ENCODE measurements at places on chromosomes 5 and 9.

GRCh38 chr5:129135633-129136032 lies 41.1 kb downstream of the ISOC1 start:
- H3K4me1 ChIP-seq = no peaks in the 10 kb centered on the region
- no peak overlapping the region for H3K4me3 ChIP-seq
- no peaks in the 10 kb centered on the region for H3K36me3 ChIP-seq
- H3K27ac ChIP-seq = no peak overlapping the region
- DNase-seq = no peak

GRCh38 chr5:64682608-64683007 lies 7.7 kb upstream of the SHISAL2B start:
- no peaks in the 10 kb centered on the region for H3K4me1 ChIP-seq
- H3K27ac ChIP-seq = no peak overlapping the region
- H3K36me3 ChIP-seq = no peaks in the 10 kb centered on the region
- no peak overlapping the region for H3K4me3 ChIP-seq
- DNase-seq = no peak

- H3K4me3 ChIP-seq = no peak overlapping the region
- no peak overlapping the region for H3K27ac ChIP-seq
- H3K36me3 ChIP-seq = no peaks in the 10 kb centered on the region
- DNase-seq = no peak
These were observed 177.9 kb downstream of the CETN3 start for GRCh38 chr5:90231688-90232087.

GRCh38 chr9:126633881-126634558 lies 20.3 kb downstream of the LMX1B start:
- no peaks in the 10 kb centered on the region for H3K36me3 ChIP-seq
- H3K27me3 ChIP-seq = peaks cover 36% of the 10 kb centered on the region
- DNase-seq = no peak

- no peaks in the 10 kb centered on the region for H3K4me1 ChIP-seq
- no peak for DNase-seq
- no peaks in the 10 kb centered on the region for H3K27me3 ChIP-seq
- no peak overlapping the region for H3K4me3 ChIP-seq
- H3K36me3 ChIP-seq = no peaks in the 10 kb centered on the region
These were observed 202.3 kb upstream of the OR13F1 start for GRCh38 chr9:104301755-104302154.

GRCh38 chr5:131953969-131954368 lies 8.5 kb upstream of the MEIKIN start:
- H3K27me3 ChIP-seq = no peaks in the 10 kb centered on the region
- no peak overlapping the region for H3K4me3 ChIP-seq
- H3K4me1 ChIP-seq = no peaks in the 10 kb centered on the region
- peaks cover 27% of the 10 kb centered on the region for H3K36me3 ChIP-seq
- no peak overlapping the region for H3K27ac ChIP-seq
- no peak for DNase-seq

GRCh38 chr5:11854936-11855335 lies 49.3 kb downstream of the CTNND2 start:
- H3K27ac ChIP-seq = no peak overlapping the region
- H3K36me3 ChIP-seq = no peaks in the 10 kb centered on the region
- H3K27me3 ChIP-seq = no peaks in the 10 kb centered on the region
- H3K4me3 ChIP-seq = no peak overlapping the region
- no peak for DNase-seq

GRCh38 chr5:111211341-111211740 lies 12.8 kb upstream of the CAMK4 start:
- H3K4me1 ChIP-seq = peaks cover 3% of the 10 kb centered on the region
- H3K36me3 ChIP-seq = no peaks in the 10 kb centered on the region
- no peaks in the 10 kb centered on the region for H3K27me3 ChIP-seq
- H3K4me3 ChIP-seq = no peak overlapping the region
- H3K27ac ChIP-seq = no peak overlapping the region

DNA sequence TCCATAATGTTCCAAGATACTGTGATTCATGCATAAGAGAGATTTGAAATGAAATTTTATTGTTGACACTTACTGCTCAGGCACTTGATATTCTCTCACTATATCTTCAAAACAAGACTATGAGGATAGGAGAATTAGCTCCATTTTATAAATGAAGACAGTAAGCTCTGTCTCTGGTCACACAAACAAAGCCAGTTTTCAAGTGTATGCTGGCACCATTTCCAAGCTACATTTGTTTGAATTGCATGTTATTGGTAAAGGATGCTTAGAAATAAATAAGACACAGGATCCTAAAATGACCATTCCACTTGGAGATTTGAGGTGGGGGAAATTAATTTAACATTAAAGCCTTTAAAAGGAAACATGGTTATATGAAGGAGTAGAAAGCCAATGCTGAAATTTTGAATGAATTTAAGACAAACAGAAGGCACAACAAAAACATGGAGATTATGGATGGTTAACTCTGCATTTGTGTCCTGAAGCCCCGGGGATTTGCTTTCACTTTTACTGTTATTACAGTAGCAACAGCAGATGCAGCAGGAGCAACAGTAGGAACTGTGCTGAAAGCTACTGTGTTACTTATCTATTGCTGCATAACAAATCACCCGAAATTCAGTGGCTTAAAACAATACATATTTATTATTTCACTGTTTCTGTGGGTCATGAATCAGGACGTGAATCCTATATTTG lies 79.7 kb upstream of the ASTN2 start:
- H3K4me1 ChIP-seq = no peaks in the 10 kb centered on the region
- H3K36me3 ChIP-seq = no peaks in the 10 kb centered on the region
- H3K27me3 ChIP-seq = no peaks in the 10 kb centered on the region

DNA sequence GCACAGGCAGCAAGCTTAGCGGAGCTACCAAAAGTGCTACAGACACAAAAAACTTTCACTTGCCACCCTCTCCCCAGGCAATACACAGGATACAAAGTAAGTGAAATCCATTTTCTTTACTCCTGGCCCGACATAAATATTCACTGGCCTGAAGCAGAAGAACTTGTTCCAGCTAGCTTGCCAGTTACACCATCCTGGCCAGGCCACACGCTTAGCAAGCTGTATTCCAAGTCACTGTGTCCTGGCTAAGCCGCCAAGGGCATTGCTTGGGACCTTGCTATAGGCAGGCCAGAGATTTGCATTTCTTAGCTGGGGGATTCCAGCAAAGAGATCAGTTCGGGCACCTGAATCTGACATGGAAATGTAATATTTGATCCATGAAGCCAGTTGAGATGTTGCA lies 71.0 kb upstream of the SLC1A3 start:
- H3K36me3 ChIP-seq = no peaks in the 10 kb centered on the region
- no peaks in the 10 kb centered on the region for H3K4me1 ChIP-seq
- no peaks in the 10 kb centered on the region for H3K27me3 ChIP-seq
- no peak for DNase-seq
- no peak overlapping the region for H3K27ac ChIP-seq

DNA sequence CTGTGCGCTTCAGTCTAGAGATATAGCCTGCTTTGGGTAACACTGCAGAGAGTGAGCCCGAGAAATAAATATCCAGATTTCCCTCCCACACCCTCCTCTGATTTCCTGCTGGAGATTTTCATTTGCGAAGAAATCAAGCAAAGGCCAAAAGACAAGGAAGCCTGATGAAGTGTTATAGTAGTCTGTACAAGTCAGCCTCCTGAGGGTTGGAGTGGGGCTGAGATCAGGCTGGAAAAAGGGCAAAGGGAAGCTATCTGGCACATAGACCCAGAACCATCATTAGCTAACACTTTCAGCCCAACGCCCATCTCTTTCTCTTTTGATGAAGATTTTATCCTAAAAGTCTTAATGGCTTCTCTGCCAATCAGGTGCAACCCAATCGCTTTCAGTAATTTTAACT lies 154.6 kb upstream of the SLC44A1 start:
- H3K27me3 ChIP-seq = no peaks in the 10 kb centered on the region
- H3K4me3 ChIP-seq = no peak overlapping the region
- no peaks in the 10 kb centered on the region for H3K36me3 ChIP-seq
- no peaks in the 10 kb centered on the region for H3K4me1 ChIP-seq
- no peak overlapping the region for H3K27ac ChIP-seq

GRCh38 chr9:31243386-31243785 lies 1141.1 kb upstream of the ACO1 start:
- H3K27ac ChIP-seq = no peak overlapping the region
- no peak for DNase-seq
- no peaks in the 10 kb centered on the region for H3K36me3 ChIP-seq
- no peak overlapping the region for H3K4me3 ChIP-seq
- H3K27me3 ChIP-seq = no peaks in the 10 kb centered on the region
- H3K4me1 ChIP-seq = no peaks in the 10 kb centered on the region

DNA sequence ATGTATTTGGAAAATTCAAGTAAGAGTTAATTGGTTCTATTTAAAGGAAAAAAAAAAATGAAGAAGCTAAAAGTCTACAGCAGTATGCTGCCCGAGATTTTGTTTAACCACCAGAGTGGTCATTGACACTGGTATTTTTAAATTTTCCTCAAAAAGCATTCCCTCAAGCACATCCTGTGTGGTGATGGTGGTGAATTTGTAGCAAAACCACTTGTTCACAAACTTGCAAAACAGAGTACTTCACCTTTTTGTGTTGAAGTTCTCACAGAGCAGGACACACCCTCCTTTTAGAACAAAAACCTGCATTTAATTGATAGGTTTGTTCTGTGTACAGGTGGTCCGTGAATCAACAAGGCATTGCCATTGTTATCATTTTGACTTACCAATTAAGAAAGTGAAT lies 374.2 kb downstream of the EFNA5 start:
- H3K36me3 ChIP-seq = no peaks in the 10 kb centered on the region
- H3K27ac ChIP-seq = no peak overlapping the region
- H3K4me3 ChIP-seq = no peak overlapping the region
- no peak for DNase-seq

DNA sequence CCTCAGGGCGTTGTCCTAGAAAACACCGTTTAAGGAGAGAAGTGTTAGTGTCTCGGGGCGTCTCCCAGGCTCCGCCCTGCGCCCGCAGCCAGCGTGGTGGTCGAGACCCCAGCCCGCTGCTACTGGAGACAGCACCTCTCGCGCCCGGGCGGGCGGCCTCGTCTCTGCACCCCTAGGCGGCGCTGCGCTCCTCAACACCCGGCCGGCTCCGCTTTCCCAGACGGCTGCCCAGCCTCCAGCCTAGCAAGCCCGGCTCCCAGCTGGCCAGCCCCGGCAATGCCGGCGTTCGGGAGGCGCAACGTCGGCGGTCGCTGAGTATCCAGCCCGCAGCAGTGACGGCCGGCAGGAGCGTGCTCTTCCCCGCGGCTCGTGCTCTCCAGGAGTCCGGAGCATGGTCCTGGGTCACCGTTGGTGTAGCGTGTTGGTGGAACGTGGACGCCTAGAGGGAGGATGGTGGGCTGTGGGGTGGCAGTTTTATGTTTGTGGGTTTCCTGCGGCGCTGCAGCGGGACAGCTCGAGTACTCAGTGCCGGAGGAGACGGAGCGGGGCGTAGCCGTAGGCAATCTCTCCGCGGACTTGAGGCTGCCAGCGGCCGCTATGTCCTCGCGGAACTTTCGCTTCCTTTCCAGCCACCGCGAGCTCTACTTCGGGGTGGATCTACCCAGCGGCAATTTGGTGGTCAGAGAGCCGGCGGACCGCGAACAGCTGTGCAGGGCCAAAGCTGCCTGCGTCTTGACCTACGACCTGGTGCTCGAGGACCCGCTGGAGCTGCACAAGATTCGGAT lies 536 bp downstream of the PCDHAC1 start:
- peaks cover 45% of the 10 kb centered on the region for H3K27me3 ChIP-seq
- no peak for DNase-seq
- no peak overlapping the region for H3K27ac ChIP-seq
- H3K4me1 ChIP-seq = peaks cover 20% of the 10 kb centered on the region
- H3K4me3 ChIP-seq = peak overlapping the region; percentile 41
- H3K36me3 ChIP-seq = no peaks in the 10 kb centered on the region

- no peaks in the 10 kb centered on the region for H3K27me3 ChIP-seq
- H3K36me3 ChIP-seq = peaks cover 16% of the 10 kb centered on the region
- H3K4me3 ChIP-seq = no peak overlapping the region
- DNase-seq = no peak
- H3K27ac ChIP-seq = no peak overlapping the region
These were observed 2.6 kb downstream of the TEX10 start for GRCh38 chr9:100350188-100350587.

DNA sequence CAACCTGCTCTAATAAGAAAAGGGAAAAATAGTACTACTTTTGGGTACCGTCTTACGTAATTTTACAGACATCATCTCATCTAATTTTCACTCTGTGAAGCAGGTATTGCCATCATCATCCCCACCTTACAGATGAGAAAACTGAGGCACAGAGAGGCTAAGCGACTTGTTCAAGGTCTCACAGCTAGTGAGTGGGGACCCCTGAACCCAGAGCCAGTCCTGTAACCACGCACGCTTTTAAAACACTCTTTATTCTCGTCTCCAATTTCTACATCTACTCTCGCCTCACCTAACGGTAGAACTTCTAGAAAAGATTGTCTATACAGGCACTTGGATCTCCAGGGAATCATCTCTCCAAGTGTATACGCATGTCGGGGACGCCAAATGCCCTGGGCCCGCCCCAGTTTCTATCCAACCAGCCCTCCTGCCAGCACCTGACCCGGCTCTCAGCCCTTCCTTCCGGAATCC lies 1.5 kb upstream of the TRAF1 start:
- no peaks in the 10 kb centered on the region for H3K27me3 ChIP-seq
- H3K4me3 ChIP-seq = peak overlapping the region; percentile 90
- no peak for DNase-seq

- H3K4me3 ChIP-seq = no peak overlapping the region
- H3K36me3 ChIP-seq = no peaks in the 10 kb centered on the region
- DNase-seq = no peak
- H3K27ac ChIP-seq = no peak overlapping the region
These were observed 269.1 kb downstream of the FSTL4 start for GRCh38 chr5:133343196-133343595.

DNA sequence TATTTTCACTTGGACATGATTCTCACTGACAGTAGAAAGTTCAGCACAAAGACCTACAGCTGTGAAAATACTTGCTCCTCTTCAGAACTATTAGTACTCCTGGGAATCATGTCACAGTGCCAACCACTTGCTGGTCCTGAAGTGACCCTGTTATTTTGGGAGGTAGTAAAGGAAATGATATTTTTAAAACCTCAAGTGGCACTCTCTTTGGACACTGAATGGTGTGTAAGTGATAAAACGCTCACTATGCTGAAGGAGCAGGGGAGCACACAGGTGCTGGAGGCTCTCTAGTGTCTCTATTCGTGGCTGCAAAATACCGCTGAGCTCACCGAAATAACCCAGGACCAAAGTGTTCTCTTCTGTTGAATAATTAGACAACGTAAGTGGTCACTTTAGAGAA lies 76.9 kb upstream of the SPATA31D4 start:
- H3K27me3 ChIP-seq = no peaks in the 10 kb centered on the region
- H3K4me1 ChIP-seq = no peaks in the 10 kb centered on the region
- no peak for DNase-seq
- no peak overlapping the region for H3K4me3 ChIP-seq
- no peaks in the 10 kb centered on the region for H3K36me3 ChIP-seq
- H3K27ac ChIP-seq = no peak overlapping the region

DNA sequence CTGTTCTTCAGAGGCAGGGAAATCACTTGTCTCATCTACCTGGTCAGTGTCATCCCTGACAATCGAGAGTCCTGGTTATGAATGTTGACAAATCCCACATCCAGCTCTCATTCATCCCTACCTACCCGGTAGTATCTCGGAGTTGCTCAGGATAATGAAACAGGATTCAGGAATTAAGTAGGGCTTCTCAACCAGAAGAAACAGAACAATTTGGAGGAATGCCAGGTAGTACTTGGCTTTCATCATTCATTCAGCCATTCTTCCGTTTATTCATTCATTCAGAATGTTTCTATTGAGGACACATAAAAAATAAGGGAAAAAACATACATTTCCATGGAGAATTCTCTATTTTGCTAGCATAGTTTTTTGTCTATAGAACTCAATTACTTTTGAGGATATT lies 195.0 kb downstream of the ARHGEF28 start:
- H3K36me3 ChIP-seq = no peaks in the 10 kb centered on the region
- no peak overlapping the region for H3K27ac ChIP-seq
- H3K4me1 ChIP-seq = no peaks in the 10 kb centered on the region
- no peak for DNase-seq

All from CD4-positive, alpha-beta T cell (primary cell).